ENCODE measurements at places on chromosomes 11 and 22.
A peak's percentile ranks its signal among the peaks of the same experiment; 100 is the strongest.

DNA sequence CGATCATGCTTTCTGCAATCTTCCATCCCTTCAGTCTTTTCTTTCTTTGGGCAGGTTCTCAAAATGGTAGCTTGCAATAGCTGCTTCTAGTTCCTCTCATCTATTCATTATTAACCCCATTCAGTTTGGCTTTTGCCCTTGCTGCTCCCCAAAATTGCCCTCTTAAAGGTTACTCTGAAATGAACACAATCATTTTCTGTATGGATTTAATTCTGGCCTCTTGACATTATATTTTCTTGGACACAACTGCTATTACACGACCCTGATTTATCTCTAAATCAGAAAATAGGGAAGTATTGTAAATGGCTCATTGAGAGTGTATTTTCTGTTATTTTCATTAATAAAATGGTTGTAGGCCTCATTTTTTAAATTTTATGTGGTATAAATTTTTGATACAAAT lies at the start of gene ANGPTL5:
ANGPTL5 (minus strand) TSS at position 101 of the 400 bp plus-strand sequence. CDS start 8,613 bp downstream, outside the sequence.
- no peak for DNase-seq

DNA sequence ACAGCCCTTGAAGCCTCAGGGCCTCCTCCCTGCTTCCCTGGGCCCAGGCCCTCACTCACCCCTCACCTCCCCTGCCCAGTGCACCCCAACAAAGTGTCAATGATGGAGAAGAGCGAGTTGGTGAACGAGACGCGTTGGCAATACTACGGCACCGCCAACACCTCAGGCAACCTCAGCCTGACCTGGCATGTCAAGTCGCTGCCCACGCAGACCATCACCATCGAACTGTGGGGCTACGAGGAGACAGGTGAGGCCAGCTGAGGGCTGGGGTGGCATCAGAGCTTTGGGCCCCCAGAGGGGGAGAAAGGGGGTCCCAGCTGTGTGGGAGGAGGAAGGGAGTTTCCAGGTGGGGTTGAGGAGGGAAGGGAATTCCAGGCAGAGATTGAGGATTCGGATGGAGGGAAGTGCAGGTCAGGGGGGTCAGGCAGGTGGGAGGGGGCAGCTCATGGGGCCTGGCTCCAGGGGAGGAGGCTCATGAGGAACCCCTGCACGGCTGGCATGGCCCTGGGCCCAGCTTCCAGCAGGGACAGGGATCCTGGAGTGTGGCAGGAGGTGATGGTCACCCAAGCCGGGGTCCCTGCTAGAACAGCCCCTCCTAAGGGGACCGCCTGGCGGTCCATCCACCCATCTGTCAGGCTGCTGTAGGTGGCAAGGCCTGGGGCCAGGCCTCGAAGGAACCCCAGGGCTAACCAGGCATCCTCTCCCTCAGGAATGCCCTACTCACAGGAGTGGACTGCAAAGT lies 2.9 kb downstream of the SUSD2 start:
- no peak for DNase-seq

DNA sequence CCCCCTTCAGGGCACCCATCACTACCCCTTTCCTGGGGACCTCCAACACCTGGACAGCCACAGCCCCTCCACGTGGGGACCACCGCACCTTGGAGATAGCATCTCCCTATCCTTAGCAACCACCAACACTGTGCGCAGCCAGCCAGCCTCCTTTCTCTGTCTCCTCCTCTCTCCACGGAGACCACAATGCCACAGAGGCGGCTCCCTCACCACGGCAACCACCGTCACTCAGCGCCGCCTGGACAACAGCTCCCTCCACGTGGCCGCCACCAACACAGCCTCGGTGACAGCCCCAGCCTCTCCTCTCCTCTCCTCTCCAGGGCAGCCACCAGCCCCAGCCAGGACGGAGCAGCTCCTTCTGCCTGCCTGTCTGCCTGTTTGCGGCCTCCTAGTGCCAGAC lies 10.5 kb downstream of the ELFN2 start:
- DNase-seq = no peak

DNA sequence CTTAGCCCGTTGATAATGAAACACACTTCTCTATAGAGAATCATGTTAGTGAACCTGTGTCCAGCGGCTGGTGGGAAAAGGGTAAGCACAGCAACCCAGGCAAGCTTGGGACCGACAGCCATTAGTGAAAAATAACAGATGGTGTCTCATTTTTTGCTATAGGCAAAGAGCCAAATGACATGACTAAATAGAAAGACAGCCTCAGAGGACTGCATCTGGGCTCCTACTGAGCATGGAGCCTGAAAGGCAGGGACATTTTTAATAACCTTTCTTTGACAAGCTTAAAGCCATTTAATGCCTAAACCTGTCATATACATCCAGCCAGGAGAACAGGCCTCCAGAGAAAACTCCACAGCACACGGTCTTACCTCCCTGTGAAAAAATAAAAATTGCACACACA lies 67.0 kb downstream of the FANCF start:
- DNase-seq = no peak

GRCh38 chr11:92330114-92330513 lies 105.5 kb downstream of the FAT3 start:
- no peak for DNase-seq

- DNase-seq = peak; percentile 18
These were observed 56.6 kb downstream of the CCDC81 start for GRCh38 chr11:86431258-86431657.
